ENCODE measurements at places on chromosomes 1 and 21.

GRCh38 chr1:8395433-8395866 lies 77.5 kb downstream of the SLC45A1 start:
- DNase-seq = no peak

DNA sequence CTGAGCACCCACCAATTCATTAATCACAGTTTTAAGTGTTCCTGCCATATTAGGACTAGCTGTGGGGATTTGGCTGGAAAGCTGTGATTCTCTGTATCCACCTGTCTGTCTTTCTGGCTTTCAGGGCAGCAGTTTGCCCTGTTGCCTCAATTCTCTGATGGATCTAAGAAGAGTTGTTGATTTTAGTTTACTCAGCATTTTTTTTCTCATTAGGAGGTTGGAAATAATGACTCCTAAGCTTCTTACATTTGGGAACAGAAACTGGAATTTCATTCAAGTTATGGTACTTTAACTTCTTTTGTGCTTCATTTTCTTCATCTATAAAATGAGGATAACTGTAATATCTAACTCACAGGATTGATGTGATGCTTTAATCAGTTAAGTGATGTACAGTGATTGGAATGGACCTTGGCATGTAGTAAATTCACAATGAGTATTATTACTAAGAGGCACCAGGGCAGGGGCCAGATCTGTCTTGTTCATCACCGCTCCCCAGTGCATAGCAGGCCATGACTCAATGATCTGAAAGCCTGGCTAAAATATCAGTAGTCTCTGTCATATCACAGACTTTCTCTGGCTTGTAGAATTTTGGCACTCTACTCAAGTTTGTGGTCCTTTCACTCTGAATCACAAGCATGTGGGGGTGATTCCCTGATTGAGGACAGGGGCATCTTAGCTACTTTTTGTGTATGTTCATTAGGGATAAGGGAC lies 51.4 kb upstream of the GREM2 start:
- DNase-seq = no peak

DNA sequence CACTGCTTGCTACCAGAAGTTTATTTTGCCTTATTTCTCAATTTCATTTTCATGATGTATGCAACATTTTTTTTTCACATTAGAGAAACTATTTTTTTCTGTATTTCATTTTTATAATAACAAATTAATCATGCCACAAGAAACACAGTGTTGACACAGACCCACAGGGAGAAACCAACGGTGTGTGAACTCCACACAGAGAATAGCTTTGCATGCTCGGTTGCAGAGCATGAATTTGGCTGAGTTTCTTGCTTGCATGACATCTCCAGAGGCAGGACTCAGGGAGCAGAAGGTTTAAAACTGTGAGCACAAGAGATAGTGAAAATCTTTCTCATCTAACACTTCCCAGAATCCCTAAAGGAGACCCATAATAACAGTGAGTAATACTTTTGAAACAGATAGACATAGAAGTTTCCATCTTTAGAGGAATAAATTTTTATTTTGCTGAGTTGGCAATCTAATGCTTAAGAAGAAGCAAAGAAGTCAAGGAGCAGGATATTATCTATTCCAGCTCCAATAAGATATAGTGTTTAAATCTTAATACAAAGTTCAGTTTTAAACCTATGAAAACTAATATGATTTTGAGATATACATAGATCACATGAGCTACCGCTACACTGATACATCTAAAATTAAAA lies 890.9 kb downstream of the MRPL39 start:
- no peak for DNase-seq

- no peak for DNase-seq
Measured at GRCh38 chr1:202130297-202130721, 7.6 kb downstream of the GPR37L1 start.

- no peak for DNase-seq
Measured at GRCh38 chr1:12088607-12089006, 25.5 kb downstream of the TNFRSF8 start.

- DNase-seq = no peak
Measured at GRCh38 chr1:101728029-101728428, 268.7 kb downstream of the OLFM3 start.

- DNase-seq = no peak
Measured at GRCh38 chr1:183769956-183770815, 34.7 kb upstream of the RGL1 start.

All from SJSA1 (cell line).